Dorsolateral prefrontal cortex (tissue), 122 donors: ENCODE measurements at places on chromosomes 3 and 15.

DNA sequence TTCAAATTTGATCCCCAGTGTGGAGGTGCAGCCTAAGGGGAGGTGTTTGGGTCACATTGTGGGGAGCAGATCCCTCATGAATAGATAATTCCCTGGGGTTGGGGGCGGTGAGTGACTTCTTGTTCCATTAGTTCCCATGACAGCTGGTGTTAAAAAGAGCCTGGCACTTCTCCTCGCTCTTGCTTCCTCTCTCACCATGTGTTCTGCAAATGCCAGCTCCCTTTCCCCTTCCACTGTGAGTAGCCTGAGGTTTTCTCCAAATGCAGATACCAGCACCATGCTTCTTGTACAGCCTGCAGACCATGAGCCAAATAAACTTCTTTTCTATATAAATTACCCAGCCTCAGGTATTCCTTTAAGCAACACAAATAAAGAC, 23.1 kb downstream of the RIOX2 start:
- DNase-seq: no peak

DNA sequence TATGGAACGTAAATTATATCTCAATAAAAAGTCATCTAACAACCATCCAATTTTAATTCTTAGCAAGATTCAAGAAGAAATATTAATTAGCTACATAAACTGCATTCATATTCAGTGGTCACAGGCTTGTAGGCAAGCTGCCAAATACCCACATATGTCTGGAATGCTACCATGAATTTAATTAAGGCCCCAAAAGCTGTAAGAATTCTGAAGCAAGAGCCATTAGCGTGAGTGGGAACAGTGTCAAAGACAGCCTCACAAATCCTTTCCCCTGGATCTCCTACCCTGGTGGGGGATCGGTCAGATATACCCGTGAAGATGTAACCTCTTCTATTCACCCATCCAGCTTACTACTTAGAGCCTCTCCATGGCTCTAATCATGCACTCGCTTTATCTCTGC, 40.0 kb downstream of the ATG7 start:
- DNase-seq: no peak

- DNase-seq: no peak
Observed at GRCh38 chr3:56681984-56682461, 1.0 kb downstream of the TASOR start.

DNA sequence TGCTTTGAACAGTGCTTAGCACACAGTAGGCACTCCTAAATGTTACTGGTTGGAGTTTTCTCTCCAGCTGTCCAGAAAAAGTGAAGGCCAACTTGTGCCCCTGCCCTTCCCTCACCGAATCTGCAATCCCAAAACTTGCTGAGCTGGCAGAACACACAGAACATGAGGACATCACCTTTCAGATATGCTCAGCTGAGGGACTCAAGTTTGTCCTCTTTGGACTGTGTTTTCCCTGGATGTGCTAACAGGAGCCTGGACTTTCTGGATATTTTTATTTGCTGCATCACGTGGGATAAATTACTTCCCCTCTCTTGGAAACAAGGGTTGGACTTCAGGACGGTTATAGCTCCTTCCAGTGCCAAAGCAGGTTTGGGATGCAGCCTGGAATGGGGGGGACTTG, 59.5 kb upstream of the SMAD6 start:
- DNase-seq: no peak

- DNase-seq: no peak
Observed at GRCh38 chr15:93929375-93930094, 301.8 kb upstream of the MCTP2 start.
